ENCODE measurements at places on chromosomes 2 and 18. TPM values are rescaled to one million over a fixed set of nuclear protein-coding genes. Genes with fewer than 3 reads are reported as not detected.

GRCh38 chr2:186575302-186575701, 14.6 kb upstream of the ITGAV start:
- DNase-seq: no peak

DNA sequence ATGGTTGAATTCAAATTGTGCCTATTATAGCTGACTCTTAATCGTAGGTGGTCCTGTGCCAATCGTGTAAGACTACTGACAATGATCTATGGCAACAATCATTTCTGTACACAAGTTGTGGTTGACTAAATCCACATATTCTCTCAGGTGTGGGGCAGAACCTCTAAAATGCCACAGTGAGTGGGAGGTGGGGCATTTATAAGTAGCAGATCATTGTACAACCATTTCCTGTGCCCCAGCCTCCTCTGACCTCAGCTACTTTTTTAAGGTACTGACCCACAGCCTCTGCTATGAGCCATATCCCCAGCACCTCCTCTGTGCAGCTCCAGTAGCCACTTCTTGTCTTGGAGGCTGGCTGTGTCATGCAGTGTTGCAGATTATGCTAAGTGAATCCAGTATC, 48.6 kb upstream of the RAPH1 start:
- no peak for DNase-seq

- peak; percentile 83 for DNase-seq
Measured at GRCh38 chr18:48922801-48923730, 27.7 kb downstream of the SMAD7 start.

GRCh38 chr2:145032791-145033190, 512.9 kb upstream of the ZEB2 start:
- DNase-seq: no peak

GRCh38 chr18:48397021-48397420, 12.2 kb downstream of the ZBTB7C start:
- no peak for DNase-seq

- DNase-seq: no peak
Measured at GRCh38 chr2:30253873-30254684, 22.7 kb downstream of the LBH start.

- DNase-seq: no peak
Measured at GRCh38 chr2:36540986-36541754, 56.8 kb downstream of the FEZ2 start.

- no peak for DNase-seq
Measured at GRCh38 chr18:77062518-77063003, 70.0 kb downstream of the MBP start.

DNA sequence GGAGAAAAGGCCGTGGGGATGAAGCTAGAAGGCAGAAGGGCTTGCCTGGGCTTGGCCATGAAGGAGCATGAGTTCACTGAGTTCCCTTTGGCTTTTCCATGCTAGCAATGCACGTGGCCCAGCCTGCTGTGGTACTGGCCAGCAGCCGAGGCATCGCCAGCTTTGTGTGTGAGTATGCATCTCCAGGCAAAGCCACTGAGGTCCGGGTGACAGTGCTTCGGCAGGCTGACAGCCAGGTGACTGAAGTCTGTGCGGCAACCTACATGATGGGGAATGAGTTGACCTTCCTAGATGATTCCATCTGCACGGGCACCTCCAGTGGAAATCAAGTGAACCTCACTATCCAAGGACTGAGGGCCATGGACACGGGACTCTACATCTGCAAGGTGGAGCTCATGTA, 2.9 kb downstream of the CTLA4 start:
- DNase-seq: no peak

The CCDC141 gene
- 128 TPM for total RNA-seq

DNA sequence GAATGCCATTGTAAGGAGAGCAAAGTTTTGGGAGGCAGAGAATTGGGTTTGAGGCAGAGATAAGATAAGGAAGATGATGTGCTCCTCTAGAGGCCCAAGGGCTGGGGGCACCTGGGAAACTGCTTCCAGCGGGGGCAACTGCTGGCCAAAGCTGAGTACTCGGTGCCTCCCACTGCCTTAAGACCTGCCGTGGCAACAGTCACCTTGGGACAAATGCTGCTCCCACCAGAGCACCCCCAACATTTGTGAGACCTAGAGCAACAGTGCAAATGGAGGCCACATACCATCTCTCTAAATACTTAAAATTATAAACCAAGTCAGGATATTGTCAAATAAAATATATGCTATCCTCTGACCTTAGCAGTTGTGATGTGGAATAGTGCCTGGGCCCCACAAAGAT, 127.1 kb downstream of the CAPN13 start:
- DNase-seq: no peak

The CNGA3 gene
- total RNA-seq: not detected

GRCh38 chr2:165584126-165584654, 114.7 kb downstream of the CSRNP3 start:
- DNase-seq: no peak

- no peak for DNase-seq
Measured at GRCh38 chr2:201996679-201997314, 36.9 kb upstream of the FZD7 start.

DNA sequence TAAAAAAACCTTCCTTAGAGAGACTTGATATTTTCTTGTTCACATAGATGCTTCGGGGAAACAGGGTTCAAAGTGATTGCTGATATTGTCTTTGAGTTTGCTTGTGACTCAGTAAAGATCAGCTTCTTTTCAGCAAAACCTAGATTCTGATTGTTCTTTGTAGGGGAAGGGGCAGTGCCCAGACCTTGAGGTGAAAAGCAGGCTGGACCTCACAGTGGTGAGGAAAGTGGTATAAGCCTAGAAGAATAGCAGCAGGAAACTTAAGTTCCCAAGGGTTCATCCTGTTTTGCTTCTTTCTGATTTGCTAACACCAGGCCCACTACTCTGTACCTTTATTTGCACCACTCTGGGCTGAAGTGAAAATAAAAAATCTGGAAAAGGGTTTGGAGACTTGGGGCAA, 20.9 kb downstream of the UBXN4 start:
- DNase-seq: no peak

DNA sequence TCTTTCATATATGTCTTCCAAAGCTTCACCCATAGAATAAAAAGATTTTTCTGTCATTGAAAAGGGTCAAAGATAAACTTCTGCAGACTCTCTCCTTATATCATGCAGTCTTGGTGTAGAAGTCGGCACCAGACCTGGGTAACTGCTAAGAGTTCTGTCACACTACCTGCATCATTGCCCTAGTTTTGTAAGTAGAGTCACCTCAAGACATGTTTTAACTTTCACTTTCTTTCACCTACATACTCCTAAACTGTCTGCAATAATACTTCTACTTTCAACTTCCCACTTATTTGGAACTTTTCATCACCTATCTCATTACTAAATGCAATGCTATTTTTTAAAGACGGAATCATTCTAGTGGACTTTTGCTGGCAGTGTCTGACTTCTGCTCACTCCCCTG, 475.6 kb upstream of the VRK2 start:
- no peak for DNase-seq

The CFAP53 gene
- total RNA-seq: 0.23 TPM

DNA sequence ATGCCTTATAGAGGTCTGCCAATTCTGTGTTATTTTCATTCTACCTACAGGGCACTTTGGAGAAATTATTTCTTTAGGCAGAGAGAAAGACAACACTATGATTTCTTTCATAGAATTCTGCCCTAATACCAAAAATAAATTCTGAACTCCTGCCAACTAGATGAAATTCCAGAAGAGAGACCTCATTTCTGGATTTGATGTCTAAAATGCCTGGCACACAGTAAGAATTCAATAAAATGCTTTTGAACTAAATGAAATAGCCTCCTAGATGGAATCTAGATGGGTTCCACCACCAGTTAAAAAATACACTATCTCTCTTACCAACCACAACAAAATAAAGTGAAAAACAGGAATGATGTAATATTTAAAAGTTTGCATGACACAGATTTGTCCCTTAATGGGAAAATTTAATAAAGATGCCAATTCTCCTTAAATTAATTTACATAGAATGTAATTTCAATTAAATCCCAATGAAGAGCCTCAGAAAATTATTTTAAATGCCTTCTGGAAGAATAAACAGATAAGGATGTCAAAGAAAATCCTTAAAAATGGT, 75.0 kb downstream of the OSBPL1A start:
- DNase-seq: no peak

The EVA1A gene
- total RNA-seq: 0.24 TPM

The CRYGD gene
- not detected for total RNA-seq

DNA sequence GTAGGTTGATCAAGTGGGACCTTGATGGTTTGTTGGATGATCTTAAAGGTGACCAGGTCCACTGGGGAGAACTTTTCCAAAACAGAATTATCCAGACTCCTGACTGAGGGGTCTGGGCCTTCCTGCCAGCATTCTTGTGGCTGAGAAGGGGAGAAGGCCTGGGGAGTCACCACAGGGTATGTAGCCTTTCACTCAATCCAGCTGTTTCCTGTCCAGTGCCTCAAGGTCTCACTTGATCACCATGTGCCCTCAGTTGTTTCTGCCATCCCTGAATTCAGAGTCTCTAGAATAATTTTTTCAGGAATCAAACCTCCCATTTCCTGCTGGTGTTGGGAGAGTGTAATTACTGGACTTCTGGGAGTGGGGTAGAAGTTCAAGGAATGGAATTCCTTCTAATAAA, 54.4 kb upstream of the TANC1 start:
- DNase-seq: no peak

The AUP1 gene
- 52.3 TPM for total RNA-seq

DNA sequence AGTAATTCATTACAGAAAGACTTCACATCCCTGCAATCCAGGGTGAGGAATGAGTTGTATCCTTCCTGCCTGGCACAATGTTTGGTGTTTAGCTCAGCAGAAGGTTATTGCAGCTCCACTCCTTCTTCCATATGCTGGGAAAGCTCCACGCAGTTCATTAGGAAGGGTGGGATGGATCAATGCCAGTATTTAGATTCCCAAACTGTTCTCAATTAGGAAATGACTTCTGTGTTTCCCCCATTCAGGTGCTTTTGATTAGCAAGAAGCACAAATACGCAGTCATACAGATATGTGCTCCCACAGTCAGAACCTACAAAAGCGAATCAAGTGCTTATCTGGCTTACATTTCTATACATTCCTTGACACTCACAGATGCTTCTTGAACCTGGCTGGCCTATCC, 340.6 kb downstream of the NYAP2 start:
- DNase-seq: no peak

- DNase-seq: peak; percentile 94
Measured at GRCh38 chr2:159797543-159798375, at the start of gene CD302. Gene CD302 (minus strand): TSS chr2:159798208. CDS start chr2:159798198, 10 bp downstream.

The KCNF1 gene
- 0.51 TPM for total RNA-seq

GRCh38 chr2:113910967-113911678, 21.2 kb downstream of the ACTR3 start:
- no peak for DNase-seq

The ZAP70 gene
- 1.0 TPM for total RNA-seq

DNA sequence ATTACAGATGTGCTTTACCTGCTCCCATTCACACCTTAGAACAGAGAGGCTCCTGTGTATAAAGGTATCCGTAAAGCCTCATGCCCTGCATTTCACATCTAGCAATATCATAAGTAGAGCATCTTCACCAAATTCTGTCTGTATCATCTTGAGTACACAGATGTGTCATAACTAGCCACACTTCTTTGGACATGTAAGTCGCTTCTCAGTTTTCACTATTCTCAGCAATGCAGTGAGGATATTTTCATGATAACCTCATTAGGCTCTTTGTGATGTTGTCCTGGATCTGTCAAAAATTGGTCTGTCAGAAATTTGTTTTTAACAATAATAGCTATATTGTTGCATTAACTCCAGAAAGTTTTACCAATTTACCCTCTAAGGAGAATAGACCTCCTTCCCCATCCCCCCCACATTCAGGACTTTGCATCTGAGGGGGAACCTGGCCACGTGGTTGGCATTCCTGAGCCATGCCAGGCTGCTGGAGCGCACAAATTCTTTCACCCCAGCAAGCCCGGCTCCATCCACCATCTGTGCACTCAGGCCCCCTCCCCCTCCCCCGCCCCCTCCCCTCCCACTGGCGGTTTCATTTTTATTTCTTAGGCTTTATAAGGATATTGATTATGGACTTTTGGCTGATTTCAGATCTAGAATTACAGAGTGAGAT, 34.1 kb downstream of the AGAP1 start:
- DNase-seq: no peak

DNA sequence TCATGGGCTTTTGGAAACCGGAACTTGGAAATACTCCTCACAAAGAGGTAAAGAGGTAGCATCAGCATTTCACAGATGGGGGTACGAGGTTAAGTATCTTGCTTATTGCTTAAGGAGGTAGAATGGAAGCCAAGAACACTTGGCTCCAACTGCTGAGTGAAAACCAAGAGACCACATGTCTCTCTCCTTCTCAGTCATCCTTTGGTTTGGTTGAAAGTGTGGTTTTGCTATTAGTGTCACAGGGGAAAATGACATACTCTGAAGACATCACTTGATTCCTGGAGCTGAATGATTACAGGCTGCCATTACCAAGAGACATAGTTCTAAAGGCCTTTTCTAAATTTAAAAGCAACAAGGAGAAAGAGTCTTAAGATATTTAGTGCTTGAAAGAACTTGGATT, 41.5 kb downstream of the ANTXR1 start:
- DNase-seq: no peak

DNA sequence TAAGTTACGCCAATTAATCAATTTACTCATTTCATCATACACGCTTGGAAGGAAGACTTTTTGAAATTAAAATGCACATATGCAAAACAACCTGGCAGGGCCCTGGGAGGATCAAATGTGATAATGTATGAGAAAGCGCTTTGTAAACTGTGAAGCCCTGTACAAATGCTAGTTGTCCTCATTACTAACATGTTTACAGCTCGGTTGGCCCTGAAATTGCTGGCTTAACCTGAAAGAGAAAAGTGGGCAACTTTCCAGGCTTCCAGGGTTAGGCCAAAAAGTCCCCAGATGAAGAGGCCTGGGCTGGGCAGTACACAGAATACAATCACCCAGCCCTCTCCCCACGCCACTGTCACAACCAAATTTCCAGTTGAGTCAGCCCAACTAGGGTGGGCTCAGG, 60.2 kb downstream of the DNMT3A start:
- no peak for DNase-seq

- DNase-seq: no peak
Measured at GRCh38 chr18:5879479-5879882, 15.8 kb downstream of the TMEM200C start.

GRCh38 chr2:199603721-199604291, 146.1 kb upstream of the SATB2 start:
- peak; percentile 7 for DNase-seq

DNA sequence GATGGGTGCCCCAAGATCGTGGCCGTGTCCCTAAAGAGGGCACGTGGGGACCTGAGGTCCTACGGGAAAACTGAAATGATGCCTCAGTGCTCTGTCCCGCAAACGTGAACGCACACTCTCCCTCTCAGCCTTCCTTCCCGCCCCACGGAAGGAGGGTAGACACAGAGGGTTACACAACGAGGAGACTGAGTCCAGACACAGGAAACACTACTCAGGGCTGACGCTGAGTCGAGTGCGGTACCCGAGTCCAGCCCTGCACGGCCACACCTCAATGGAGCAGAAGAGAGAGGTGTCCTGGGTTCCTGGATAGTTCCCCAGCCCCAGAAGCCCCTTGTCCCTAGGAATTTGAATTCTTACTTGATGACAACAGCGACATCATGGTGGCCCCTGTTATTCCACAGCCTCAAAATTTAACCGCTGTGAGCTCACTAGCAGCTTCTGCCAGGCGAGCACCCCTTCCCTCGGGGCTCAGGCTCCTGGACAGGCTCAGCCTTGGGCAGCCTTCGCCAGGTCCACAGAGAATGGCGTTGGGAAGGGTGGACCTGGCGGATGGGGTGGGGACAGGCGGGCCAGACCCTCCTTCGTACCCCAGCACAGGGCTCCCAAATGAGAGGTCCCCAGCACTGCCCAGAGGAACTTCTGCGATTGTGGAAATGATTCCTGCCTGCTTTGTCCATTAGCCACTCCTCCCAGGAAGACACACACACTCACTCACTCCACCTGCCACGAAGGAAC, 980 bp upstream of the RNPEPL1 start:
- peak; percentile 26 for DNase-seq

GRCh38 chr2:19812166-19812565, 89.6 kb downstream of the TTC32 start:
- peak; percentile 86 for DNase-seq

Measured in right cardiac atrium (tissue), 5 donors.